ENCODE measurements at places on chromosomes 2 and 18.

DNA sequence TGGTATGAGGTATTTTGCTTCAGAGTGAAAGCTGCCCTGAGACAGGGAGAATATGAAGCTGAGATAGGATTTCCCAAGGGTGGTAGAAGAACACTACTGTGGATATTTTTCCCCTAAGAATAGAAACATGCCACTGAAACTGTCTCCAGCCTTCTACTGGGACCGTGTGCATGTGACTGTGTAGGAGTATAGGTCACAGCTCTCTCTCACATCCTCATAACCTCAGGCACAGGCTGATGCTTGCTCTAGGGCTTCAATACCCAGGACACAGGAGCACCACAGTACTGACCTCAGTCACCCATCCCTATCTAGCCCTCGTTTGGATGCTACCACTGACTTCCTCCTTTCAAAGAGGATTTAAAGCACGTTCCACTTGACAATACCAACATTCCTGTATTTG is 67.2 kb downstream of the REV1 start:
- DNase-seq, result no peak

DNA sequence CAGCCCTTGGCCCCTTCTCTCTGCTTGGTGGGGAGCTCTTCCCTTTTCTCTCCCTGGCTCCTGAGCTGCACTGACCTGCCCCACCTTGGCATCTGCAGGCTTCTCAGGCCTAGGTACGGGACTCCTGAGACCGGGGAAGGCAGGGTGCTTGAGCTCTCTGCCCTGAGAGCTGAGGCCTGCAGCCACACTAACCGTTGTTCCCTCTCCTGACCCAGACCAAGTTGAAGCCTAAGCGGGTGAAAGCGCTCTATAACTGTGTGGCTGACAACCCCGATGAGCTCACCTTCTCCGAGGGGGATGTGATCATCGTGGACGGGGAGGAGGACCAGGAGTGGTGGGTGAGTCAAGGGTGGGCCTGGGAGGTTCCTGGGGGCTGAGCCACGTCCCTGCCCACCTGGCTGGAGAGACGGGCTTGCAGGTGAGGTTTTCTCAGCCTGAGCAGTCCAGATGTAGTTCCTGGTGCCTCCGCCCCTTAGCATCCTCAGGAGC is 22.2 kb downstream of the ITGB1BP1 start:
- no peak for DNase-seq

DNA sequence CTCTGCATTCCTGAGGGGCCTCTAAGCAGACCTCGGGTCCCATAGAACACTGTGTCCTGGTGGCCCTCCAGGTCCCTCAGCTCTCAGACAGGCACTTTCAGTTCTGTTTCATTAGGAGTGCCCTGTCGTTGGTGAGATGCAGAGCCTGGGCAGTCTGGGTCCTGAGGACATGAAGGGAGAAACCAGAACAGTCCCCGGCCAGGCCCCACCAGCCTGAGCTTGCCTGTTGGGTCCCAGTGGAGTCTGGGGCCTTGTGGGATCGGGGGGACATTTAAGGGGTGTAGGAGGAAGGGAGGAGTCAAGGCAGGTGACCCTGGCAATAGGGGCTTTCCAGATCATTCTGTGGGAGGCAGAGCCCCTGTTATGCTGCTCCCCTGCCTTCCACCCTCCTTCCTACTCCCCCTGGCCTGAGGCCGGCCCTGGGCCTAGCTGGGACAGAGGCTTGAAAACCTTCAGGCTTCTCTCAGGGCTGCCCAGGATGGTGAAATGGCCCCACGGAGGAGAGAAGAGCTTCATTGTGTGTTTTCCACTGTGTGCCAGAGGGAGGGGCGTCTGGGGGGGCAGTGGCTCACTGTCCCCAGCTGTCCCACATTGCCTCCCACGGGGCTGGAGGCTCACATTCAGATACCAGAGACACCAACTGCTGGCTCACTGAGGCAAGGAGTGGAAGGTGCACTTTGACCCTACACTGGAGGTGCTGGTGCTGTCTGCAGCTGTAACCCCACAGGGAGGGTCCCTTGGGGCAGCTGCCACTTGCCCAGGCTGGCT is 26.6 kb upstream of the CATIP start:
- no peak for DNase-seq

DNA sequence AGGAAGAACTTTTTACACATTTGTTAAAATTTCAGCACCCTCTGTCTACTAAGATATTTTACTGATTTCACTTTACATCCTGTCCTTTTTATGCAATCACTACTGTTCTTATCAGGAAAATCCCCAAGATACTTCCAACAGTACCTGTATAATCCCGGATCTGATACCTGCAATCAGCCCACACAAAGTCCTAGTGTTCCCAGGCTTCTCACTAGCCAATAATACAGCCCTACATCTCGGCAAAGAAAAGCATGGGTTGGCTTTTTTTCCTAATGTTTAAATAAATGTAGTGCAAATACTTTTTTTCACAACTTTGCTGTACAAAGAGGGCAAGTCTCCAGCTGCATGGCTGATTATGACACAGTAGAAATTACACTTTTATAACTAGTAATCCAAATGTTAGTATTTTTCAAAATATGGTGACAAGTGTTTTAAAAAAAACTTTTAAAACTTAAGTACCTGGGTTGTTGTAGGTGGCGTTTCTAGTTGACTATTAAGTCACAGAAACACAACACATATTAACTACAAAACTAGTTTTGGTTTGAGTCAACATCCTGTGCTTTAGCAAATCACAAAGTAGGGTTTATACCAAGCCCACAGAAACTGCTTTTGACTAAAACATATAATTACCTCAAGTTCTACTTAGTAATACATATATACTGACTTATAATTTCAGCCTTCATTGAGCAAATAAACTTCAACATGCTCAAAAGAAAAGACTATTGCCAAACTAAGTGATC is 19.5 kb downstream of the CNOT11 start:
- no peak for DNase-seq

- no peak for DNase-seq
Observed at GRCh38 chr18:9175115-9175514, 38.5 kb downstream of the ANKRD12 start.

GRCh38 chr2:234313558-234313957 is 183.3 kb downstream of the ARL4C start:
- no peak for DNase-seq

GRCh38 chr2:10362898-10363454 is 60.3 kb downstream of the HPCAL1 start:
- no peak for DNase-seq

DNA sequence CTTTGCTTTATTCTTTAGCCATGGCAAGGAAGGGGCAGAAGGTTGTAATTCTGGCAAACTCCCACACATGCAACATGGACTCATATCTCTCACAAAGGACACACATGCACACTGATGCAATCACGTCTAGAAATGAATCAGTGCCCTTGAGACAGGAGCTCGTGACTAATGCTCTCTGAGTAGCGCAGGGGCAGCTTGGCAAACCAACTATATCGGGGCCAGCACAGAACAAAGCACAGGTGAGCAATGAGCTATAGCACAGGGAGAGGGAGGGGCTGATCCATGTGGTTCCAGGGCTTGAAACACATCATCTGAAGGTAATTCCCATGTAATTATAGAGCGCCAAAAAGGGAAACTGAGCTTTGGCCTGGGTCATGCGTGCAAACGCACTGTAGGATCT is 165.2 kb upstream of the KLF7 start:
- no peak for DNase-seq

GRCh38 chr2:15201009-15201408 is 360.1 kb downstream of the NBAS start:
- no peak for DNase-seq

- DNase-seq, result no peak
Observed at GRCh38 chr2:167553635-167554034, 665.4 kb downstream of the XIRP2 start.

GRCh38 chr2:221514305-221515040 is 57.6 kb downstream of the EPHA4 start:
- DNase-seq, result no peak

DNA sequence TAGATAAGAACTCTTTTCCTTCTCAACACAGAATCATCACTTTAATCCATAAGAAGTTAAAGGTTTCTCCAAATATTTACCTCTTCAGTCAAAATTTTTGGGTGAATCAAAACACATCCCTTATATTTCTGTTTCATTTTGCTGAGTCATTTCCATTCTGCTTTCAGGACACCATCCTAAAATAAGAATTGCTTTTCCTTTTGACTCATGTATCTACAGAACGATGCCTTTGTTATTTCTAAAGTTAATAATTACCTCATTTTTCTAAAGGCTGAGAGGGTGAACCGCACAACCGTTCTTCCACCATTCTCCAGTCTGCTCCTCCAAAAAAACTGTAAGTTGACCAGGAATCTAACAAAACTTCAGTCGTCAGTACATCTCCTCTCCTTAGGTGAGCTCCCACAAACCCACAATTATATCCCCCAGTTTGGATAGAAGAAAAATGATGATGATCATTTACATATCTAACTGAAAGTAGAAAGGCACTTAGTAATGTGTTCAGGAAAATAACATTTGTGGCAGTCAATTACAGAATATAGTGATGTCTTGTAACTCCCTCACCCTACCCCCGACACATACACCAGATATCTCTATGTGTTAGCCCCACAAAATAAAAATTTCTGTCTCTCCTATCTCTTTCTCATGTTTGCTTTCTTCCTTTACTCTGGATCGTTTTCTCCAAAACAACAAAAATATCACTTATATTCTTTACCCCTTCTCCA is 162.5 kb downstream of the RAD51AP2 start:
- DNase-seq, result no peak

- no peak for DNase-seq
Observed at GRCh38 chr2:101718479-101718878, 21.0 kb downstream of the MAP4K4 start.

DNA sequence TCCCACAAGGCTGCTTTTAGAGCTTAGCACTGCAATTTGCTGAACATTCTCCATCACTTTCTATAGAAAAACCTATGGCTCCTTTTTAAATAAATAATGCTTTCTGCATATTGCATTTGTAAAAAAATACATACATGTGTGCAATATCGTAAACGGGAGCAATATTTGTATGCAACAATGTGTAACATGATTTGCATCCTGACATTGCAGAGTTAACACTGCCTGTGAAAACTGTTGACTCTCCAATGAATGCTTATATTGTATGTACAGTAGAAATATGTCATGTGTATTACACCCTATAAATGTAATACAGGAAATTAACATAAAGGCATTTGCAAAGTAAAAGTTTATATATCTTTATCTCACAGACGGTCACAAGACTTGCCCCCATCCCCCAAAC is 135.0 kb upstream of the PIEZO2 start:
- no peak for DNase-seq

- no peak for DNase-seq
Observed at GRCh38 chr18:72342933-72343332, 201.2 kb downstream of the CBLN2 start.

DNA sequence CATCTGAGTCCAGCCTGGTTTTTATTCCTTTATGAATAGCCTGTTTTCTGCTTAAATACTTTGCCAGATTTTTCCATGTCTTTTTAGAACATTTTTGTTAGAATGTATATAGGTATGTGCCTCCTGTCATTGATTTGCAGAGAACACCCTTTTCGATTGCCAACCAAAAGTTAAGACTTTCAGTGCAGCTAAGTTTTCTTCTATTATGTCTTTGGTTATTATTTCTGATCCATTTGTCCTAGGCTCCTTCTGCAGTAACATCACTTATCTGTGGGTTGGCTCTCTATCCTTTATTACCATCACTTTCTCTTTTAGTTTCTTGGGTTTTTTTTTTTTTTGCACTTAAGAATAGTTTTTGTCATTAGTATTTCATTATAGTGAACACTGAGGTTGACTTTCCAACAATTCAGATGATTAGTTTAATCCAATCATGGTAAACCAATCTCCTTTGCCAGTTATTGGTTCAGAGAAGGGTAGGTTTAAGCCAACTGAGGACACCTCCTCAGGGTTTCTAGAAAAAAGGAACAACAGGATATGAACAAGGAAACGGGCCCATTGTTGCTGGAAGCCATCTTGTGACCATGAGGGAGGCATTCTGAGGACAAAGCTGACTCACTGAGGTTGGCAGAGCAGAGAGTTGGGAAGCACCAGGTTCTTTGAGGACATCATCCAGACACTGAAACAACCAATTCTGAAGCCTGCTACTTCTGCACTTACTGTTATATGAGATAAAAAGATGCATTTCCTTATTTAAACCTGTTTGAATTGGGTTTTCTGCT is 37.9 kb upstream of the GBX2 start:
- no peak for DNase-seq

GRCh38 chr18:34223164-34223892 is 1.4 kb downstream of the NOL4 start:
- no peak for DNase-seq

- peak; percentile 65 for DNase-seq
Observed at GRCh38 chr2:204691911-204692510, 146.7 kb downstream of the PARD3B start.

- DNase-seq, result no peak
Observed at GRCh38 chr2:17541531-17541950, 1.0 kb downstream of the VSNL1 start.

DNA sequence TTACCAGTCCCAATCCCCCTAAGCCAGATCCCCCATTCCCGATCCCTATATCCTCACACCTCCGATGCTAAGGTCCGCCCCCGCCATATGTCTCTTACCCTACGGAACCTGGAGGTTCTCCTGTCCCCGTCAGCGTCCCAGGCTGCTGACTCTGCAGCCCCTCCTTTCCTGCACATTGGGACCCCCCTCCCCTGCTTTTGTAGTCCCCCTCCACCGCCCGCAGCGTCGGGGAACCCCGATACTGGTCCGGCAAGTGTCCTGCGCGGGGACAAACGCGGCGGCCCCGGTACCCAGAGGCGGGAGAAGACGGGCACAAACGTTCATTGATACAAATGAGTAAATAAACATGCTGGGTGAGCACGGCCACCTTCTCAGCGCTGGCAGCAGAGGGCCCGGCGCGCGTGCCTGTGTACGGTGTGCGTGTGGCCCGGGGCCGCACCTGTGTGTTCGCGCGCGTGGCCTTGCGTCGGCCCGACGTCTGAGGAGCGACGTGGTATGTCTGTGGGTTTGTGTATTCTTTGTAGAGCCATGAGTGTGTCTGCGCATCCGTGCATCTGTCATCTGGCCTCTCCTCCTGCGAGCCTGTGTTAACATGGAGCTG is 2.0 kb upstream of the CYP26B1 start:
- DNase-seq, result no peak

GRCh38 chr2:208545403-208546042 is 138.9 kb downstream of the PTH2R start:
- DNase-seq, result no peak

GRCh38 chr2:219642069-219642454 is 14.6 kb downstream of the SLC4A3 start:
- DNase-seq, result no peak

- DNase-seq, result no peak
Observed at GRCh38 chr2:233358335-233358734, 4.0 kb downstream of the DGKD start.

GRCh38 chr18:10530852-10531251 is 5.0 kb downstream of the NAPG start:
- no peak for DNase-seq

Data from HAP-1 (cell line).